ENCODE measurements at places on chromosomes 2 and 18.

DNA sequence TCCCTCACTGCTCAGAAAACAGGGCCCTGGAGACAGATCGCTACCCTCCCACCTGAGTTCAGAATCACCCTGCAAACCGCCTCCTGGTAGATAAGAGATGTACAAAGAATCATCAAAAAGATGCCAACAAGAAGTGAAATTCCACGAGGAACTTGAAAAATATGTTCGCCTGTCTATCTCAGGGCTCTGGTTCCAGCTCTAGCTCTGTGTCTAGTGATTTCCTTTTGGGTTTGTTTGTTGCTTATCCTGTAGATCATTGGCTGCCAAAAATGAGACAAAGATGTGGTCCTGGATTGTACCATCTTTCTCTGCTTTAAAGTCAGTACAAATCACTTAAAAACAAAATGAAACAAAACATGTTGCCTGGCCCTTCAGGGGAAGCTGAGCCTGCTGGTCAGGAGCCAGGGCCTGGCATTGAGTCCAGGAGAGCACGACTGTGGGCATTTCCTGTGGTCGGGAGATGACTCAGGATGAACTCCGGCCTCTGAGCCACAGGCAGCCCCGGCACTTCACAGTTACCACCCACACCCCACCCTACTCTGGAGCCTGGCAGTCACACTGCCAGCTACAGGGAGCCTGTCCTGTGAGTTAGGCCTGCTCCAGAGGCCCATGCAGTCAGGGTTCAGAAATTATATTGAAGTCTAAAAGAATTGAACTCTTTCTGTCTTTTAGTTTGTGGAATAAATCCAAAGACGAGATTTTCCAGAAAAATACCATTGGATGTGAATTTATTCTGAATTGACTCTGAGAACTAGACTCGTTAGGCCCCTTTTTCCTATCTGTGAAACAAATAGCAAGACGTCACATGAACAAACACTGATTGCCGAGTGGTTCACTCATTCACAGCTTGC, 8.0 kb upstream of the ITGB6 start:
- peak; percentile 93 for DNase-seq

DNA sequence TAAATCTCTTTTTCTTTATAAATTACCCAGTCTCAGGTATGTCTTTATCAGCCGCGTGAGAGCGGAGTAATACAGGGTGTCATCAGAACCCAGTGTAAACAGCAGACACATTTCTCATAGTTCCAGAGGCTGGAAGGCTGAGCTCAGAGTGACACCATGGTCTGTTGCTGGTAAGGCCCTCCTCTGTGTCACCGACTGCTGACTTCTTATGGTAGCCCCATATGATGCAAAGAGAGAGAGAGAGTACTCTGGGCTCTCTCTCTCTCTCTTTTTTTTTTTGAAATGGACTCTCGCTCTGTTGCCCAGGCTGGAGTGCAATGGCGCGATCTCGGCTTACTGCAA, 60.0 kb downstream of the SNORC start:
- peak; percentile 21 for DNase-seq

- no peak for DNase-seq
Measured at GRCh38 chr2:46545015-46545839, 65.9 kb downstream of the TMEM247 start.

- no peak for DNase-seq
Measured at GRCh38 chr18:63464434-63464833, 12.3 kb upstream of the SERPINB5 start.

DNA sequence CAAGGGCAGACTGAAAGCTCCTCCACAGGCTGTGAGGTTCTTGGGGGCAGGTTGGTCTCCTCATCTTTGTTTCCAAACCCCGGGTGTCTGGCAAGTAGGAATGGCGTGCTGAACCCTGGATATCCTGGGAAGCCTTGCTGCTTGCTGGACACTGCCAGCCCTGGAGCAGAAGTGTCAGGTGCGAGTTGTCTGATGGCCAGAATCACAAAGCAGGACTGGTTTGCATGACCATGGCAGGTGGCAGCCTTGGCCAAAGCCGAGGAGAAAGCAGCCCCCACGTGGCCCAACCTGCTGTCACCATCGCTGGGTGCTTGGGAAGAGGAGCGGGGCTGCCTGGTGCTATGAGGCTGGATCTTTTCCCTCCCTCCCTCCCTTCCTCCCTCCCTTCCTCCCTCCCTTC, 309.5 kb upstream of the HS6ST1 start:
- DNase-seq, result no peak

DNA sequence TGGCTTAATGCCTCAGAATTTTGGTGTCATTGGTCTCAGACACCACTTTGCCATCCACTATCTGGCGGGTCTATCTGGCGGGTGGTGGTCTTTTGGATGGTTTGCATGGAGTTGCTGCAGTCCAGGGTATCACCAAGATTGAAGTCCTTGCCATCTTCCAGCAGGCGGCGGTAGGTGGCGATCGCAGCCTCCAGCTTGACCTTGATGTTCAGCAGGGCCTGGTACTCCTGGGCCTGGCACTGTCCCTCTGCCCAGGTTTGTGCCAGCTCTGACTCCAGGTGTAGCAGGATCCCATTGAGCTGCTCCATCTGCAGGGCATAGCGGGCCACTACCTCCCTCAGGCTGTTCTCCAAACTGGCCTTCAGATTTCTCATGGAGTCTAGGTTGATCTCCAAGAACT, 188.2 kb downstream of the MEMO1 start:
- no peak for DNase-seq

- DNase-seq, result no peak
Measured at GRCh38 chr2:134397146-134397896, 143.4 kb downstream of the MGAT5 start.

DNA sequence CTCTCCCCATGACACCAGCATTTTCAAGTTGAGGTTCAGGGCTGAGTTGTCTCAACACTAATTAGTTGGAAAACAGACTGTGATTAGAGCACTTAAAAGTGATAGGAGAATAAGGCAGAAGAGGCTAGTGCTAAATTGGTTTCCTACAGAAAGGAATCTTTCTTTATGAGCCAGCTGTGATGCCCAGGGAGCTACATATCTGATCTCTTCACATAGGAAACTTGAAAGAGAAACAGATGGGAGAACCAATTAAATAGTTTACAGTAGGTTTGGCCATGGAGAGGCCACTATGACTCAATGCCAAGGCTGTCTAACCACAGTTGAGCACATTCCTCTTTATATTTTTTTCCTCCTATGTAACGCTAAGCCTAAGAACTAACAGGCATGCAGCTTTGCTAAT, 418.3 kb upstream of the CYRIA start:
- no peak for DNase-seq

DNA sequence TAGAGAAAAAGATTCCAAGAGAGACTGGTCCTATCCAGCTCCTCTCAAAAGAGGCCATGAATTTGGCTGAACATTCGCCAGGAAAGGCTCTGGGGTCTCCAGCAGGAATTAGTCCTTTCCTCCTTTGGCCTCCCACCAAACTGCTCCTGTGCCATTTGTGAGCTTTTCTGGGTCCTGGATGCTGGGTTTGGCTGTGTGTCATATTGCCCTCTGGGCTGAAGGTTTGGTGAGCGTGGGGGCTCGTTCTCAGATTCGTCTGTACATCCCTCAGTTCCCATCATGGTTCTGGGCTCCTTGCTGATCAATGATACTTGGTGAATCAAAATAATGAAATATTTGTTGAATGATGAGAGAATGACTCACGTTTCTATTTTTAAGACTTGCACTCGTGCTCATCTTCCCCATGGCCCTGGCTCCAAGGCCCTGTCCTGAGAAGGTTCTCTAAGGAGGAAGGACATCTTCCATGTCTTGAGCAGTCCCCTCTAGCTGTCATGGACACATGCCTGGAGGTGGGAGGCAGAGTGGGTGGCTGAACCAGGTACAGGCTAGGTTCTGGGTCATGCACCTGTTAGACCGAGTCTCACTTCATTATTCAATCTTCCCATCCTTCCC, 47.8 kb upstream of the RHOB start:
- no peak for DNase-seq

- DNase-seq, result no peak
Measured at GRCh38 chr2:66850376-66850775, 415.5 kb downstream of the MEIS1 start.

- peak; percentile 95 for DNase-seq
Measured at GRCh38 chr2:147689220-147689909, 155.5 kb upstream of the ACVR2A start.

- DNase-seq, result peak; percentile 14
Measured at GRCh38 chr2:115165529-115166109, 723.2 kb downstream of the DPP10 start.

DNA sequence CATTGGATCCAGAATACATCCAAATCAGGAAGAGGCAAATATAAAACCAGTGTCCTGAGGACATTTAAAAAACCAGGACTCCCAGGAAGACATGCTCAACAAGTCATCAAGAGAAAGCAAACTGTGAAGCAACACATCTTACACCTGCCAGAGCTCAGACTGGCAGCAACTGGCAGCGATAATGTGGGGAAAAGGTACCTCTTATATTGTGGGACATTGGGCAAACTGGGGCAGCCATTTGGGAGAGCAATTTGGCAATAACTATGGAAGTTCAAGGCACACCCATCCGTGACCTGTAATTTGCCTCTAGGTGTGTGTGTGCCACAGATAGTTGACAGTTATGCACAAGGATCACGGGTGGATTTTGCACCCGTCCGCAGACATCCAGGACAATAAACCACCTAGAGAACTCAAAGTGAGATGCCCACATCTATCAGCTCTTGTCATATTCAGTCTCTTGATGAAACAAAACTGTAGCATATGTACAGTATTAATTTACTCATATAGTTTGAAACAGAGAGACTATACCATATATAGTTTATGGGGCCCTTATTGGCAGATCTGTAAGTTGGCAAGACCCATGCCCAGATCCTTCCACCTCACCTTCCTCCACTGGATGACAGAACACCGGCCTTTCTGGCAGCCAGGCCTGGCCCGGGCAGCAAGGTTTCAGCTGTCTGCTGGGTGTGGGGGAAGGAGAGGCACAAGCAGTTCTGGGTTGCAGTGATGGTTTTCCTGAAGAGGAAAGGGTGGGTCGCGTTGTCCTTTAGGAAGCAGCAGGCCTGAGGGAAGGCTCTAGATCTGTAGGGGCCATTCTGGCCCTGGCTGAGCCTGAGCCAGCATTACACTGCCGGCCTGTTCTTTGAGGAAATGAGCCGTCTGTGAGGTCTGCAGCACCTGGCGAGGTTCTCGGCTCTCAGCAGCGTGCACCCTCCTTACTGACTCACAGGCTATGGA, 18.8 kb downstream of the HJURP start:
- no peak for DNase-seq

- no peak for DNase-seq
Measured at GRCh38 chr2:230520875-230521155, 104.8 kb downstream of the SP100 start.

DNA sequence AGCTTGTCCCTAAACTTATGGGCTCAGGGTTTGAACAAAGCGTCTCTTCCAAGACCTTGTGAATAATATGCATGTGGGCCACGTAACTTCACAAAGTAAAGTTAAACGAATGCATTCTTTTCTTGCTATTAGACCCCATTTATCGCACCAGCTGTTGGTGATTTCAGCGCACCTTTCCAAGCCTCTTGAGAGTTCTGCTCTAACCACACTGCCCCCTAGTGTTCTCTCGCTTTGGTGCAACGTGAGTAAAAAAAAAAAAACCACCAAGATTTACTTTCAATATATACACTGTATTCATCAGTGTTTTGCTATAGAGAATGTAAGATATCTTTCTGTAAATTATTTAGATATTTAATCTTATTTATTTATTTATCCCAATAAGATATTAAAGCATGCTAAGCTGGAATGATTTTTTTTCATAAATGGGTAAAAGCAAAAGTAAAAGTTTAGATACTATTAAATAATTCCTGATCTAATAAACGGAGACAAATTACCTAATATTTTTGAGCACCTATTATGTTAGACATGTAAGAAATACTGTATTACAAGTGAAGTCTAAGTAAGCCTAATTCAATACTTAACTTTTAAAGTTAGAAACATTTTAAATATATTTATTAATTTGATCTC, 459.5 kb downstream of the DLGAP1 start:
- DNase-seq, result peak; percentile 65

- DNase-seq, result no peak
Measured at GRCh38 chr2:172723286-172723685, 12.4 kb upstream of the RAPGEF4 start.

- peak; percentile 81 for DNase-seq
Measured at GRCh38 chr18:31819106-31819924, 58.6 kb upstream of the SLC25A52 start.

GRCh38 chr2:96694816-96695455, 44.9 kb downstream of the LMAN2L start:
- DNase-seq, result no peak

All from inflammatory macrophage treated with lipopolysaccharide for 4 hours (primary cell).